ENCODE measurements at places on chromosomes 2 and 18.

DNA sequence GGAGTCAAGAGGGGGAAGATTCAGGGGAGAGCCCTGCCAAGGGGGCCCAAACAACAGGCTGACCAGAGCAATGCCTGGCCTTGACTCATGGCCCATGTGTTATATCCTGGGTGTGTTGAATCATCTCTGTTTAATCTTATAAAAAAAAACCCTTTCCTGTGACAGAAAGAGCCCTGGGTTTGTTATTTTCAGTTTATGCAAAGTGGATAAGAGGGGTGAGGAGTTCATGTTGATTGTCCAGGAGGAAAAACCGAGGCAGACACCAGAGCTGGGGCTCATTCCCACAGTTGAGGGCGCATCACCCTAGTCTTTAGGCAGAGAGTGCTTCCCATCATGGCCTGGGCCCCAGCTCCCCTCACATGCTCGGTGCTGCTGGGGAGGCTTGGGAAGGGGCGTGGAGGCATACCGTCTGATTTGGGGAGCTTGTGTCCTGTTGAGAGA, 30.9 kb upstream of the IL37 start:
- DNase-seq = no peak

GRCh38 chr18:59047321-59048047, 92.2 kb upstream of the SEC11C start:
- DNase-seq = no peak

DNA sequence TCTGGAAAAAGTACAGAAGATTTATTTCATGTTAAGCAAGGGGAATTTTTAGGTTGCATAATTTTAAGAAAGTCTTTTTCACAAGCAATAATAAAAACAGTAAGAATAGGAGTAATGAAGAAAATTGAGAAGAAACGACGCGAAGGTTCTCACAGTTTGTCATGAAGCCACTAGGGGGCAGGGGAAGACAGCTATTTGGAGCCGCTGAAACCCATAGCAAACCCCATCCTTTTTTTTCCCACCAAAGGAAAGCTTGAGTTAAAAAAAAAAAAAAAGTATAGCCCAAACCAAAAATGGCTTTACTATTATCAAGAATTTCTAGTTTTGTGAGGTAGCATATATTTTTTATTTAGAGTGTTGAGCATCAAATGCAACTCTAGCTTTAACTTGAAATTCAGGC, 300.9 kb downstream of the PHLPP1 start:
- DNase-seq = peak; percentile 64

GRCh38 chr2:59882822-59883221, 670.6 kb downstream of the BCL11A start:
- DNase-seq = no peak

DNA sequence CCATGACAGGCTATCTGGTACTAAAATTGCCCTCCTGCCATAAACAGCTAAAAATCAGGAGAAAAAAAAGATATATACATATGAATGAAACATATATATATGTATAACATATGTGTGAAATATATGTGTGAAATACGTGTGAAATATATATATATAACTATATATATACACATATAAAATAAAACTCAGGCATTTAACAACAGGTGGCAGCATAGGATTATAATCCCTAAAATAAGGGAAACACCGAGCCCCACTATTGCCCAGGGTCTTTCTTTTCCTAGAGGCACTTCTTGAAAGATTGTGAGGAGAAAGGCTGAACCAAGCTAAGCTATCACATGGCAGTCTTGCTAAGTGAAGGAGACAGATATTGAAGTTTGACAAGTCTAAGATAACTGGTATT, 65.9 kb upstream of the CYTIP start:
- no peak for DNase-seq

DNA sequence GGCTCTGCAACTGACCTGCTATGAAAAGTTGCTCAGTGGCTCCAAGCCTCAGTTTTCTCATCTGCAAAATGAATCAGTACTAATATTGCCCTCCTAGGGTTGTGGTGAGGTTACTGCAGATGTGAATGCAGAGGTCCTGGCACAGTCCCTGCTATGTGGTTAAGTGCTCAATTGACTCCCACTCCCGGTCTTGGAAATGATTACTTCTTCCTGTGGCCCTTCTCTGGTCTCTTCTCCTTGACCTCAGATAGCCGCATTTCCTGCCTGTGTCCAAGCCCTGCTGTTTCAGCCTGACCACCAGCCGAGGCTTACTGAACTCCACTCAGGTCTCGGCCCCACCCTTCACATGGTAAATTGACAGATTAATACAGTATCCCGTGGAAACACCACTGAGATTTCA, 26.3 kb downstream of the CNGA3 start:
- DNase-seq = no peak

GRCh38 chr18:54926593-54927325, 32.5 kb downstream of the CCDC68 start:
- no peak for DNase-seq

DNA sequence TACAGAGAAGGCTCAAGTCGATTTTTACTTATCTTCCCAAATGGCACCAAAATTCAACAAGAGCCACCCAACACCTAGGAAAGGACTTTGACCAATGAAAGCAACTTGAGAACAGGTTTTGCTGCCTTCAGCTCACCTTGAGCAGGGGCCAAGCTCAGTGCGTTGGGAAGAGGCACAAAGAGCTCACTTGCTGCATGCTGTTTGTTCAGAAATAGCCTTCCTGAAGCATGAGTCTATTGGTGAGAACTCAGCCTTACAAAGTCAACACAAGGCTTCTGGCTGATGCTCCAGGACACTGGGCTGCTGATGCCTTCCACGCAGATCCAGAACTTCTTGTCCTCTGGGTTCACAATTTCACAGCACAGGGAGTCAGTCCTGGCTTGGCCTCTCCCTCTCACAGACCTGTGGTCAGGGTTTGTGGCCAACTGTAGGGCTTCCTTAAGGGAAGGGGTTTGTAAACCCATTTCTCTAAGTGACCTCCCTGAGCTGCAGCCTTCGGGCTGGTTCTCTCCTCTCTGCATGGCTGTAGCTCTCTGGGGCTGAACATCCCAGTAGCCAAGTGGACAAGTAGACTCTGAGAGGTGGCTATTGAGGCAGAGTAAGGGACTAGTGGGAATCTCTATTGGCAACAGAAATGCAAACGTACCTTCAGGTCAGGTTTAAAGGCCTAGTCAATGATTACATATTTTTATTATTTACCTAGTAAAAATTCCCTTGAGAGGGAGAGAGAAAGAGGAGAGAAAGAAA, 124.7 kb upstream of the GATA6 start:
- no peak for DNase-seq

DNA sequence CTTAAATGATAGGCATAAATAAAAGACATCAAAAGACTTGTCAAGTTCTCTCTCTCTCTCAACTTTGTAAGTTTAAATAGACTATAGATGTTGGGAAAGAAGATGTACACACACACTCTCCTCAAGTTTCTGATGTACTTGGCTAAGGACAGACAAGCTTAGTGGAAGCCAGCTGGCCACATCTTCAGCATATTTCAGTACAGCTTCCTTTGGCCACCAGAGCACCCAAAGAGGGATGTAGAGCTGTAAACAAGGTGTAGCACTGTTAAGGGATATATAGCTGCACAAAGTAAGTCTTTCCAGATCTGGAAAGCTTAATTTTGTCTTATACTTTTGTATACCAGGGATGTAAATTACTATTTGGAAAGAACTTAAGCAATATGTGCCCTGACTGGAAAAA, 64.3 kb upstream of the MSTN start:
- no peak for DNase-seq

- DNase-seq = no peak
Observed at GRCh38 chr2:100761365-100761764, 58.6 kb upstream of the NPAS2 start.

DNA sequence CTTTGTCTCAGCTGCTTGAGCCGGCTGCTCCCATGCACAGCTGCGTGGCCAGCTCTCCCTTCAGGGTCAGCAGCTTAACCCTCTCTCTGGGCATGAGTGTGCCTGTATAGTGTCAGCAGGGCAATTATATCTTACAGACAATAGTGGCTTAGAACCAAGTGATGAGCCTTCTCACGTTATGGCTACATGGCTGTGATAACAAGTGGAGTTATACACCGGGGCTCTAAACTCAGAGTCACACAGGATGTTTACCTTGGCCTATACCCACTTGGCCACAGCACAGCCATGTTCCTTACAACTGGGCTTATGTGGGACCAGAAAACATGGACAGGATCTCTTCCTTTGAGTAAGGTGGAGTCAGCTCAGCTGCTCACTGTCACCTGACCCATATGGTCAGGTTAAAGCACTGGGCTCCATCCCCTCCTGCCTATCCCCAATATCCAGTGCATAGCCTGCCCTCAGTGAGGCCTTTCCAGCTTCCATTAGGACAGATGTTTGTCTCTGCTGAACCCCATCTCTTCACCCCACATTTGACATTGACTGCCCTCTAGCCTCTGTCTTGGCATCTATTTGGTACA, 294.2 kb upstream of the NCKAP5 start:
- DNase-seq = no peak

DNA sequence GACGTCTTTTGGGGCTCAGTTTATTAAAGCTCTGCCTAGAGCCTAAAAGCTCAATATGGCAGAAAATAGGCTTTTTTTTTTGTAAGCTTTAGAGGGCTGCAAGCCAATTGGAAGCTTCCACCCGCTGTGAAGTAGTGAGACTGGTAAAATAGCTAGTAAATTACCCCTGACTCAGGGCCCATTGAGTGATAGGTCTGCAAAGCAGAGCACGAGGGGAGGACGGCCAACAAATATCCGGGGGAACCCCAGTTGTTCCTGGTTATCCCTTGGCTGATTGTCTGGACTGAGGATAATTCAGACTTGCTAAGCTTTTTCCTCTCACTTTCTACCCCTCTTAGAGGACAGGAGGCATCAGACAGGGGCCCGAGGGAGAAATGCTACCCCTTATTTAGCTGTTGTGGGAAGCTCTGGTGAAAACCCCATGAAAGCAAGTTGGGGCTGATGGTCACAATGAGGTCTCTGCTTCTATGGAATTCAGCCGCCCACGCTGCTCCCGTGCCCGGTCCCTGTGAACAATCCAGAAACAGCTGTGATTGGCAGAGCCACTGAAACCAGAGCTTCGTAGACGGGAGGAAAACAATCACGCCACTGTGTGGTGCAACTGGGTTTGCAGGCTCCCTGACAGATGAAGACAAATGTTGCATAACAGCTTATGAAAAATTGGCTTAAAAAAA, 141.9 kb upstream of the LGALSL start:
- peak; percentile 85 for DNase-seq

- DNase-seq = no peak
Observed at GRCh38 chr2:179193759-179194394, 70.8 kb downstream of the SESTD1 start.

DNA sequence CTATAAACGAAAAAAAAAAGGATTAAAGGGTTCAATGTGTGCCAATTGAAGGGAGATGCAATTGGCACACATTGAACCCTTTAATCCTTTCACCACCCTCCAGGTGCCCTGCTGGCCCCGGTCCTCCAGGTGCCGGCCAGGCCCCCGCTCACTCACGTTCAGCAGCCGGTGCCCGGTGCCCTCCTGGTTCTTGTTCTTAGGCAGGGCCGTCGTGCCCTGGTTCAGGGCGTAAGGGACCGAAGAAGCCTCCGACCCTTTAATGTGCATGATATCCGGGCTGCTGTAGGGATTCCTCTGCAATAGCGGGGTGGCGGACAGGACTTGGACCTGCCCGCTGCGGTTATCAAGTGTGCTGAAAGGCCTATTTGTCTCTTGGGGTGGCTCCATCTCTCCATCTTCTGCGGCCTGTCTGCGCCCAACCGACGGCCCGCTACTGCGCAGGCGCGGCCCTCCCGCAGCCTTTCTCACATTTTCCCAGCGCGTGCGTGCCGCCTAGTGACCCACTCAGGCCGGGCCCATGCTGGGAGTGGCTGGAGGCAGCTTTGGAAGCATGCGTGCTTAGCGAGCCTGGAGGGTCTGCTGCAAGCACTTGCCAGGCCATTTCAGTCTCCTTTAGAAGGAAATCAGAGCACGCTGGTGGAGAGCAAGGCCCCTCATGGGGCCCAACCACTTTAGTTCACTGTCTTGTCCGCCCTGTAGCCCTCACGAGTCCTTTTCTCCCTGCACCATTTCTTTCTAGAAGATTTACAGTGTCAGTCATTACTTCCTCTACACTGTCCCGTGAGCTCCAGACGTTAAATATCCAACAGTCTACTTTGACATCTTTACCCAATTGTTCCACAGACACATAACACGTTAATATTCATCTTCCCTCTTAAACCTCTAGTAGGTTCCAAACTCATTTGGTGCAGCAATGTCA, 24.3 kb downstream of the TMEM237 start:
- DNase-seq = peak; percentile 87

DNA sequence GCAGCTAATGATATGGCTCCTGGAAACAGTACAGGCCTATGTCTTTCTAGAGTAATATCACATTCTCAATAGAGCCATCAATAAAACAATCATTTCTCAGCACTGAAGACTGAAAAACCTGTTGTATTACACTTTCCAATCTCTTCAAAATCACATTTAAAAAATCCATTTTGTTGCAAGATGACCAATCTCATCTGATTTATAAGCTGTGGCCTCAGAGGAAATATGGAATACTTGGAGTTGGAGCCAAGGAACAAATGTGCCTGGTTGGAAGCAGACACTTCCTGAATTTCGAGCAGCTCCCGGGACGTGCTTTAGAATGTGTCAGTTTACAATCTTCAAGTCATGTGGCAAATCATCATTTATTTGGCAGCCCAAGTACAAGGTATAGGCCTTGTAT, 114.5 kb downstream of the ADCYAP1 start:
- no peak for DNase-seq

Data from right forelimb (tissue), 1 donor.